ENCODE measurements at places on chromosomes 4 and X. TPM values are rescaled to one million over a fixed set of nuclear protein-coding genes. Genes with fewer than 3 reads are reported as not detected.

DNA sequence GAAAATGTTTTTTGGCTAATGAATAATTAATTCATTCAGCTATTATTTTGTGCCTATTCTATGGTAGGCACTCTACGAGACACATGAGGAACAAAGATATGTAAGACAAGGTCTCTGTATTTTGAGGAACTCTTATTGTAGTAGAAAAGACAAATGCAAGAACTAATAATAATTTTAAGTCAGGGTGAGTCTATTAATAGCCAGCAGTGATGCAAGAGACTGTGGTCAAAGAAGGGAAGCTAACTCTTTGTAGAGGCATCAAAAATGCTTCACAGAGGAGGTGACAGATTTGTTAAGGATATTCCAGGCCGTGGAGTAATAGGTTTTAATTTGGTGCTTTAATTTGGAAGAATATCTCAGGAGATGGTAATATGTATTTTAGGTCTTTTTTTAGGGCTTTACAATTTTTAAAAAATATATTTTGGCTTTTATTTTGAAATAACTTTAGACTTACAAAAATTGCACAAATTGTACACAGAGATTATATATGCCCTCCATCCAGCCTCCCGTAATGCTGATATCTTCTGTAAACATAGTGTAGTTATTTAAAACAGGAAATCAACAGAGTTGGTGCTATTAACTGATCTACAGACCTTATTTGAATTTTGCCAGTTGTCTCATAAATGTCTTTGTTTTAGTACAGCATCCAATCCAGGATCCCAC is 48.1 kb downstream of the DCLK2 start:
- no peaks in the 10 kb centered on the region for H3K27me3 ChIP-seq
- H3K4me3 ChIP-seq = peak overlapping the region; percentile 26
- H3K36me3 ChIP-seq = no peaks in the 10 kb centered on the region
- 0 out of 2 replicates have a peak overlapping the region, but pooled peaks have one; percentile 18 for H3K27ac ChIP-seq
- peak; percentile 59 for DNase-seq
- peaks cover 33% of the 10 kb centered on the region for H3K4me1 ChIP-seq

DNA sequence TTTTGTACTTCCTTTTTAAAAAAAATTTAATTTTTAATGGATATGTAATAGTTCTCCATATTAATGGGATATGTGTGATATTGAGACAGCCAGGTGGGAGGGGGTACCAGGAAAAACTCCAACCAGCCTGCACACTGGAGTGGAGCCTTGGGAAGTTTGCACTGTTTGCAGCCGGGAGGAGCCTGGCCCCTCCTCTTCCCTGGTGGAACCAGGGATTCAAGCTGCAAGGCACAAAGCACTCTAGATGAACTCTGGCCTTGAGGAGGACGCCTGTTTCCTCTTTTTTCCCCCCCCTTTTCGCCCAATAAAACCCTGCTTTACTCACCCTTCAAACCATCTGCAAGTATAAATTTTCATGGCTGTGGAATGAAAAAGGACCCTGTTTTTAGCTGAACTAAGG is 48.2 kb upstream of the GC start:
- H3K36me3 ChIP-seq = no peaks in the 10 kb centered on the region
- H3K27me3 ChIP-seq = no peaks in the 10 kb centered on the region
- H3K4me1 ChIP-seq = no peaks in the 10 kb centered on the region
- no peak overlapping the region for H3K4me3 ChIP-seq

DNA sequence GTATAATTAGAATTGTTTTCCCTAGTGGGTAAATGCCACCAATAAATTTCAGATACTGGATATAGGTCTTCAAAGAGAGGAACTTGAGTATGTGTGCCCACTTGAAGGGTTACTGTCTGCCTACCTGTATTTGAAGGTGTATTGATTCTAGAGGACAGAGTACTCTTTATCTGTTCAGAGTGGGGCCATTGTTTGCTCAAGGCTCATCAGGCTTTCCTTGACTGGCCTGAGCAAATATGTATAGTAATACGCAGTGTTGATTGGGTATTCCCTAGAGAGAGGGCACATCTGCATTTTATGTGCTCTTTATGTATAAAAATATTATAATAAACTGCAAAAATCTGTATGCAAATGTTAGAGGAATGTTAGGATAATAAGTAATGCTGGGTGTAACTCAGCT is 23.7 kb downstream of the RP2 start:
- no peaks in the 10 kb centered on the region for H3K27me3 ChIP-seq
- H3K4me3 ChIP-seq = no peak overlapping the region
- 0 out of 2 replicates have a peak, but pooled peaks cover 3% of the 10 kb centered on the region for H3K36me3 ChIP-seq

The NLGN3 gene
- 0.63 TPM for total RNA-seq

DNA sequence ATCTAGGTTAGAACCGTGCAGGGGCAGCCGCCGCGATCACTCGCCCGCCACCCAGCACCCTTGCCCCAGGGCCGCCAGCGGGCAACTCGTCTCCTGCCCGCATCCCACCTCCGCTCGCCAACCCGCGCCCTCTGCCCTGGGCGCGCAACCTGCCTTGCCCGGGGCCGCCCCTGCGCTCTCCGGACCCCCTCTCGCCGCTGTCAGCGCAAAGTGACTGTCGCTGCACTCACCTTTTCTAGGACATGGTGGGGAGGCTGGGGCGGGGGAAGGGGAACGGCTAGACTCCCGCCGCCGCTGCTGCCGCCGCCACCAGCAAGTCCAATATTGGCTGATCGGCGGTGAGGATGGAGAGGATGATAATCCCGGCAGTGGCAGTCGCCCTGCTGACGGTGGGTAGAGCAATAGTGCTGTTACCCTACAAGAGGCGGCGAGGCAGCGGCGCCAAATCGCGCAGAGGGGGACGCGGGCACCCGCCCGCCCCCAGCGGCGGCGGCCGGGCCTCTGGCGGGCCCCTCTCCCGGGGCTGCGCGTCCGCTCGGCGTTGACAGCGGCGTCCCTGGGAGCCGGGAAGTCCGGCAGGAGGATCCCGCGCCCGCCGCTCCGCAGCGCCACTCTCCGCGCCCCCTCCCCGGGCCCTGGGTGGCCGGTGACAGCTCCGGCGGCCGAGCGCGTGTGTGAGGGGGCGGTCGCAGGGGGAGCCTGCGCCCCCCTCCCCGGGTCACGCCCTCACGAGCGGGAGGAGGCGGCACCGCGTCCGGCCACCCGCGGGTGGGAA is 2.3 kb upstream of the NR3C2 start:
- peak overlapping the region; percentile 93 for H3K4me3 ChIP-seq
- peaks cover 52% of the 10 kb centered on the region for H3K27me3 ChIP-seq
- H3K4me1 ChIP-seq = 0 out of 2 replicates have a peak, but pooled peaks cover 10% of the 10 kb centered on the region
- no peak overlapping the region for H3K27ac ChIP-seq
- no peaks in the 10 kb centered on the region for H3K36me3 ChIP-seq

DNA sequence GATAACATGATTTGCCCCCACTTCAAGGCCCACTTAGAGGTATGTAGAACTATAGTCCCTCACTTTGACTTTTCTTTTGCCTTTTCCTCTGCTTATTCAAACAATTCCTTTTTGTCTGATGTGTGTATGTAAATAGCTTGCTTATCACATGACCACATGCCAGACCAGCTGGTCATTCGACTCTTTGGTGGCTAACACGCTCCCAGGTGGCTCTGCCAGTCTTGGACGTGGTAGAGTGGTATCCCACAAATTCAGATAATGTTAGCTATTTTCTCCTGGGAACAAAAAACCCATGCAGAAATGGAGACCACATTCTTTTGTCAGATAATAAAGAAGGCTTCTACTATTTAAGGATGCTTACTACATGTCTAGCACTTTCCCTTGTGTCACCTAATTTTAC is 47.9 kb downstream of the ARHGAP24 start:
- H3K27ac ChIP-seq = no peak overlapping the region
- DNase-seq = no peak

The F11 gene
- not detected for total RNA-seq

The NDST3 gene
- not detected for total RNA-seq

- H3K27ac ChIP-seq = no peak overlapping the region
- no peaks in the 10 kb centered on the region for H3K27me3 ChIP-seq
- no peak overlapping the region for H3K4me3 ChIP-seq
Observed at GRCh38 chrX:111336141-111336540, 65.9 kb upstream of the CAPN6 start.

DNA sequence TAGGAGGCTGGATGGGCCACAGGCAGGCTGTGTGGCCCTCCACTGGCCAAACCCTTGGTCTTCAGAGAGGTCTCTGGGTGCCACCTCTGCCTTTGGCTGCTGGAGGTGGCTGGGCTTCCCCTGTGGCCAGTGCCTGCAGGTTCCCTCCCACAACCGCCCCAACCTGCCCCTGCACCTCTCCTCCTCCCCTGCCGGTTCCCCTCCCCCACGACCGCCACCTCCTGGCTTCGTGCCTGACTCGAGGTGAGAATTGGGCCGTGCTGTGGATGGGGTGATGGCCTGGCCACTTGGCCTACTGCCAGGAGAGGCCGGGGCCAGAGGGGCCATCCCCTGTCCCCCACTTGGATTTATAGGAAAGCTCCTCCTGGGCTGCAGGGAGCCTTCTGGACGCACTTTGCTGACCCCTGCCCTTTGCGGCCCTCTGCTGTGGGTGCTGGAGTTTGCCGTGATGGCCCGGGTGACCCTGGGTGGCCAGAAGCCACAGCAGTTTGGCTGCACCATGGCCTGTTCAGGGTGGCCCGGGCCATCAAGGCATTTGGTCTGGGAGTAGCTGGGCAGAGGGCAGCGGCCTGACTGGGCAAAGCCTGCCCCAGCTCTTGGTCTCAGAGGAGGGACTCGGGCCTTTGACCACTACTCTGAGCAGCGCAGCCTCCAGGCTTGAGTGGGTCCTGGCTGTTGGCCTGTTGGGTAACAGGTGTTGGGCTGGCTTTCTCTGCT is 3.8 kb downstream of the NAT8L start:
- H3K4me3 ChIP-seq = no peak overlapping the region
- no peak for DNase-seq

DNA sequence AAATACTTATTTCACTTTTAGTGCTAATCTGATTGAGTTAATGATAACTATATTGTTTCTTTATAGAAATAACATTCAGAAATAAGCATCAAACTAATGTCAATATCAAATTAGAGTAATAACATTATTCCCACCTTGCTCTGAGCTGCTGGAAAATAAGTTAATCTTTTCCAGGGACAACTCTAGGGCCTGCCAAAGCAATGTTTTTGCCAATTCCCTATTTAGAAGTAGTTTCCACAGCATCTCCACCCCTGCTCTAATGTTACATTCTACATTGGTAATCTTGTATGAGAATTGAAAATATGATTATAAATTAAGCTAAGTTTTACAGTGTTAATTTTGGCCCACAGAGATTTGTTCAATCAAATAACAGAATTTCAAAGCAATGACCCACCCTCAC is 68.3 kb downstream of the REELD1 start:
- H3K27me3 ChIP-seq = no peaks in the 10 kb centered on the region
- H3K27ac ChIP-seq = no peak overlapping the region
- H3K4me1 ChIP-seq = peaks cover 7% of the 10 kb centered on the region
- no peaks in the 10 kb centered on the region for H3K36me3 ChIP-seq

DNA sequence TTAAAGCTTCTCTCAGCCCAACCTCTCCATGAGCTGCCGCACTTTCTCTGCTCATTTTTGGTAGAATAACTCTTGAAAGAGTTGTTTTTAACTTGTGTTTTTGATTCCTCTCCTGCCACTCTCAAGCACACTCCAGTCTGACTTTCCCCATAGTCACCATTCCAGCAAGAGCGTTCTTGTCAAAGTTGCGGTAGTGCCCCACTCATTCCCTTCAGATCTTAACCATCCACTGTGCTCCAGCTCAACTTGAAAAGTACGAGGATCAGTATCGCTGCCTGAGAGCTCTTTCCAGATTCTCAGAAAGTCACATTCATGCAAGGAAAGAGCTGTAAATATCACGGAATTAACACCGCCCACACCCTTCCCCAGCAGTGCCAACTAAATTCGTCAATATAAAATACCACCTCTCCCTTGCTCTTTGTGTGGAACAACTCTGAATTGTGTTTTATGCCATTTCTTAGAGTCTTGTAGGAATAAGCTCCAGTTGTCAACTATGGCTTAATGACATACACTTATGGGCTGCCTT is 59.7 kb upstream of the IL15 start:
- peaks cover 10% of the 10 kb centered on the region for H3K4me1 ChIP-seq
- H3K4me3 ChIP-seq = peak overlapping the region; percentile 21
- peak; percentile 22 for DNase-seq
- H3K27ac ChIP-seq = no peak overlapping the region

DNA sequence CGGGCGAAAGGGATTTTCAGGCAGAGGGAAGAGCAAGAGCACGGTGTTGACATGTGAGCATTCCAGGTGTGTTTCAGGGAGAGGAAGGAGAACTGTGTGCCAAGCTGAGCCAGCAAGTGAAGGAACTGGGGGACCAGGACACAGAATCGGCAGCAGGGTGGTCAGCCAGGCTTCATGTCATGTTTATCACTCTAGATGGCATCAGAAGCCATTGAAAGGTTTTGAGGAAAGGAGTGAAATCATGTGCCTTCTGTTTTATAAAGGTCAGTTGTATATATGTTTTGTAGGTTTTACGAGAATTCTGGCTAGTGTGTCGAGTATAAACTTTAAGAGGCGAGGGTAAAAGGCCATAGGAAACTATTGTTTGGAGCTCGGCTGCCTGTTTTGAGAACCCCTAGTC is 682.3 kb downstream of the TRIML1 start:
- no peaks in the 10 kb centered on the region for H3K27me3 ChIP-seq
- no peak overlapping the region for H3K27ac ChIP-seq

The KCTD8 gene
- total RNA-seq = not detected

DNA sequence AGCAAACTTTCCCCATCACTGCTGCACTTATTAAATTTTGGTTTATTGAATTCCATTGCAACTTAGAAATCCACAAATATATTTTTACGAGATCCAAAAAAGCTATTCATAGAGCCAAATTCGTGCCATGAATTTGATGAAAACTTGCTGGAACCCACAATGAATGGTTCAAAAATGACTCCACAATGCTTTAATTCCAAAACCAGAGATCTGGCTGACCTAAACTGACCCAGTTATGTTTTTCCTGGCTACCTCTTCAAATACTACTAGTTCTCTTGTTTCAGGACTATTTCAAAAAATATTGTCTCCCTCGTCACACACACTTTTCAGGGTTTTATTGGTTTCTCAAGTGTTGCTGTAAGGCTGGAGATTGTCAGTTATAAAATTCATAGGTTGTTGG is 474.8 kb downstream of the PDGFC start:
- H3K27ac ChIP-seq = peak overlapping the region; percentile 46
- H3K4me1 ChIP-seq = peaks cover 56% of the 10 kb centered on the region

DNA sequence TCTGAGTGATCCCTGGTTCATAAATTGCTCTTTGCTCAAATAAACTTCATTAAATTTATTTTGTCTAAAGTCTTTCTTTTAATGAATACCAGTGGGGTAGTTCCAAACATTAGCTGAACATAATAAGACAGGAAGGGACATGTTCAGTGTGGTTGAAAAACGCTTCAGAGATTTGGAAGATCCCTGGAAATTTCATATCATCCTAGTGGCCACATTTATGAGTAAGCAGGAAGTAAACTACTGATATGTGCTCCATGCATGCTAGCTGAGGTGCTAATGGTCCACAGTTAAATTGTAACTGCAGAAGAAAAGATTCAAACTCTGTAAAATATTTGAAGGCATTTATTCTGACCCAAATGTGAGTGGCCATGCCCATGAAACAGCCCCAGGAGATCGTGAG is 1328.7 kb downstream of the ADGRL3 start:
- H3K36me3 ChIP-seq = no peaks in the 10 kb centered on the region
- no peaks in the 10 kb centered on the region for H3K4me1 ChIP-seq
- no peak overlapping the region for H3K4me3 ChIP-seq
- no peaks in the 10 kb centered on the region for H3K27me3 ChIP-seq

All from GM23248 (cell line).